Naive thymus-derived CD4-positive, alpha-beta T cell (primary cell): ENCODE measurements at places on chromosomes 7 and 10.

DNA sequence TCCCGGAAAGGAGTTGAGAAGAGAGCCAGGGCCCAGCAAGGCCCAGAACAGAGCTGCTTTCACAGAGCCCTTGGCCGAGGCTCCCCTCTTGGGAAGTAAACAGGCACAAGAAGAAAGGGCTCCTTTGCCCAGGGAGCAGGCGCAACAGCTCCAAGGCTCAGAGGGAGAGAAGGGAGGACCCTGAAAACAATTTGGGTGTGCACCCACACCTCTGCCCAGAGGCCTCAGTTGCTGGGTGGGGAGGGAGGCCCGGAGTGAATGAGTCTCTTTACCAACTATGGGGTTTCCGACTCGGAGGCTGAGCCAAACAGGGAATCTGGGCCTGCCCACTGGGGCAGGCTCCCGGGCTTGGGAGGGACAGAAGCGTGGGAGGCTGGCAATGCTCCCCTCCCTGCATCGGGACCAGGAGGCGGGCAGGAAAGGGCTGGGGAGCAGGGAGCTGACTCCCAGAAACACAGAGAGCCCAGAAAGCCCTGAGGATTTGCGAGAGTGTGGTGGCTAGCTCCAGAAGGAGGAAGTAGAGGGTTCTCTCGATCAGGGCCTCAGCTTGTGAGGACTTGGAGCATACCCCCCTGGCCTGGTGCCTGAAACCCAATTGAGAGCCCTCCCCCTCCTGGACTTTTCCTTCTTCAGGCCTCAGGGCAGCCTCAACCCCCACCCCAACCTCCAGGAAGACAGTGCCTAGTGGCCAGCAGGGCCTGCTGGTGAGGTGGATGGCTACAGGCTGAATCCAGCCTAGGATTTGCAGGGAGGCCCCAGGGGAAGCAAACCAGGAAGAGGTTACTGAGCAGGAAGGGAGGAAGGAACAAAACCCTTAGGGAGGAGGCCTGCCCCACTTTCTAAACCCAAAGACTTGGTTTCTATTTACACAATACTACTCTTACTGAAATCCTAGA, 6.2 kb downstream of the C10orf105 start:
- DNase-seq: no peak

GRCh38 chr7:148084138-148084537, 506.4 kb upstream of the C7orf33 start:
- no peak for DNase-seq

DNA sequence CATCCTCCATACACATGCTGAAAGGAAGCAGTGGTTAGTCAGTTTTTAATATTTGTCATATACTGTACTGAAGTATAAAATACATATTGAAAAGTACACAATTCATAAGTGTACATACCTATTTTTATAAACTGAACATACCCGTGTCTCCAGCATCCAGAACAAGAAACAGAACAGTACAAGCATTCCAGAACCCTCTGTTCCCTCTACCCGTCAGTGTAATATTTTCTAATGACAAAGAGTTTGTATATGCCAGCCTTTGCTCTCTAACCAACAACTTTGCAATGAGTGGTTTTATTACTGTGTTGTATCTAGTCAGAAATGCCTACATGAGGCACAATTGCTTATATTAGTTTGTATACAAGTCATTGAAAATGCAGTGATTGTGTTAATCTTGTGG, 18.7 kb upstream of the RAB18 start:
- no peak for DNase-seq

GRCh38 chr7:120873401-120873800, 15.5 kb upstream of the TSPAN12 start:
- no peak for DNase-seq

DNA sequence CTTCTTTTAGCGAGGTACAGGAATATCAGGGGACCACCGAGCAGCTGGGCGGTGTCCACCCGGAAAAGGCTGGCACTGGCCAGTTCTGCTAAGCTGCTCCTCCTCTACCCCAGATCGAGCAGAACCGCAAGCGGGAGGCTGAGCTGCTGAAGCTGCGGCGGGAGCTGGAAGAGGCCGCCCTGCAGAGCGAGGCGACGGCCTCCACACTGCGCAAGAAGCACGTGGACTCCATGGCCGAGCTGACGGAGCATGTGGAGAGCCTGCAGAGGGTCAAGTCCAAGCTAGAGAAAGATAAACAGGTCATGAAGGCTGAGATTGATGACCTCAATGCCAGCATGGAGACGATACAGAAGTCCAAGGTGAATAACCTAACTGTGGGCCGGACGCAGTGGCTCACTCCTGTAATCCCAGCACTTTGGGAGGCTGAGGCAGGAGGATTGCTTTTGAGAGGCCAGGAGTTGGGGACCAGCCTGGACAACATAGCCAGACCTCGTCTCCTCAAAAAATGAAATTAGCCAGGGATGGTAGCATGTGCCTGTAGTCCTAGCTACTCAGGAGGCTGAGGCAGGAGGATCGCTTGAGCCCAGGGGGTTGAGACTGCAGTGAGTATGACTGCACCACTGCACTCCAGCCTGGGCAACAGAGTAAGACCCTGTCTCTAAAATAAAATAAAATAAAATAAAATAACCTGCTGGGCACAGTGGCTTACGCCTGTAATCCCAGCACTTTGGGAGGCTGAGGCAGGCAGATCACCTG, 15.3 kb downstream of the MYH16 start:
- DNase-seq: no peak

DNA sequence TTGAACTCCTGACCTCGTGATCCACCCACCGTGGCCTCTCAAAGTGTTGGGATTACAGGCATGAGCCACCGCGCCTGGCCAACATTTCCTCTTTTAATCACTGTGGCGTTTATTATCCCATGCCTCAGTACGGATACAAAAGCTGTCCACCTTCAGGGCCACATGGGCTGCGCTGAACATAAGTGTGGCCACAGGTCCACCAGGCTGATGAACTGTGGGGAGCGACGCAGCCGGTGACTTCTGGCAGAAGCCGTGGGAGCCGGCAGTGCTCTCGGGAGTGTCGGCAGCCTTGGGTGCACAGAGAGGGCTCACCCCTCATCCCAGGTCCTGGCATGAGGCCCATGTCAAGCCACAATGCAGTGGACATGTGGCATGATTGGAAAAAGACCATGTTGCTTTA, 223.6 kb downstream of the TNS3 start:
- DNase-seq: no peak

DNA sequence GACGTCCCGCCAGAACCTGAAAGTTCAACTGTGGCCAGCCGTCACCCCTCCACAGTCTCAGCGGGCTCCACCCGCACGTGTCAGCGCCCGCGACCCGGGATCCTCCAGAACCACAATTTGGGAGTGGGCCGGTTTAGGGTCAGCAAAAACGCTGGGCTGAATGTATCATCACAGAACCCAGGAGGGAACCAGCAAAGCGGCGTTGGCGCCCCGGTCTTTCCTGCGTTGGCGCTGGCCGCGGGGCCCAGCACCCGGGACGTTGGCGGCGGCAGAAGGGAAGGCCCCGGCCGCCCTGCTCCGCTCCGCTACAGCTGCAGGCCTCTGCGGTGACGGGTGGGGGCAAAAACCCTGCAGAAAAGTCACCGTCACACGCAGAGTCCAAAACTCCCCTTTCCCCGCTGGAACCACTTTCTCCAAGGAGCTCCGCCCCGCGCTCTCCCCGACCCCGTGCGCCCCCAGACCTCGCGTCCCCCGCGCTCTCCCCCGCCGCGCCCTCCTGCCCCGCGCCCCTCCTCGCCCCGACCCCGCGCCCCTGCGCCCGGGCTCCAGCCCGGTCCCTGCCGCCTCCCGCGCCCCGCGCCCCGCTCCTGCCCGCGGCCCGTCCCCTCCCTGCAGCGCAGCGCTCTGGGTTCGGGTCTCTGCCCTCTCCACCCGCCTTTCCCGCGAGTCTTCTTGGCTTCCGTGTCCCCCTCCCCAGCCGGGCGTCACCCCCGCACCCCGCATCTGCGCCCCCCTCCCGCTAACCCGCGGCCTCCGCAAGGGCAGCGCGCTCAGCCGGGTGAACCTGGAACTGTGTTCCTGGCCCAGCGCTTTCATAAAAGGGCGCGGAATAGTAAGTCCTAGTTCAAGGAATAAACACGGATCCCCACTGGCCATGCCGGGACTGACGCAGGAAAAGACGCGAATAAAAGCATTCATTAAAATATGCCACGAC, 24.0 kb upstream of the RNF32 start:
- no peak for DNase-seq

GRCh38 chr7:20417260-20417659, 86.6 kb downstream of the ITGB8 start:
- no peak for DNase-seq

DNA sequence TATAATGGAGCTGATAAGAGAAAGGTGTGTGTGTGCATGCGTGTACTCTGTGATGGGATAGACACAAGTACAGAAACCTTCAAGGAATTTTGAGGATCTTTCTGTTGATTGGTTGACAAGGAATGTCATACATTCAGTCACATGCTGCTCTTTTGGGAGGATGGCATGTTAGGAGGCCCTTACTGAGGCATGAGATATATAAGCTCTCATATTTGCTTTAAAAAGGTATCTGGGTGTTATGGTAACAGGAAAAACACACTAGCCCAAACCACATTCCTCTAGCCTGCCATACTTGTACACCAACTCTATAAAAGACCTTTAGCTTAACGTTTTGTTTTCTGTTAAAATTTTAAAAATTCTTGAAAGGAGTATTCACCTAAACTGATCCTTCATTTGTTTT, 72.5 kb upstream of the EGFR start:
- no peak for DNase-seq

DNA sequence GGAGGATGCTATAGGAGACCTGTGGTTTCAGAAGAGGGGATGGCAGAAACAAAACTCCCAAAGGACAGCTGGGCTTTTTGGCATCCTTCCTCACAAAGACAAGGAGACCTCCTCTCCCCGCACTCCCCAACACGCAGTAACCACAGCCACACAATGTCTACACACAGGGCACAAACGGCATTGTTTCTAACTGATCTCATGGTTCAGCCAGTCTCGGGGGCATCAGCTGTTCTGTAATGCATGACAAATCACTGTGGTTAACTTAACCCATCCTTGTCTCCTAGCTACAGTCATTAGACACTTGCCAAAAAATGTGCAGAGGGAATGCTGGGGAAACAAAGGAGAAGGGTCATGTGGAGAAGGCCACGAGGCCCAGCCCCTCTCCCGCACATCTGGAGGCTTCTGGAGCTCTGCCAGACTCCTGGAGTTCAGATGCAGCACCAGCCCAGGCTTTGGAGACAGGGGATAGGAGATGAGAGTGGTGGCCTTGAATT, 7.6 kb upstream of the ADAMTS14 start:
- DNase-seq: no peak

GRCh38 chr10:122190176-122190943, 80.7 kb upstream of the BTBD16 start:
- DNase-seq: no peak

GRCh38 chr10:42781893-42782445, 626 bp upstream of the BMS1 start:
- DNase-seq: no peak

DNA sequence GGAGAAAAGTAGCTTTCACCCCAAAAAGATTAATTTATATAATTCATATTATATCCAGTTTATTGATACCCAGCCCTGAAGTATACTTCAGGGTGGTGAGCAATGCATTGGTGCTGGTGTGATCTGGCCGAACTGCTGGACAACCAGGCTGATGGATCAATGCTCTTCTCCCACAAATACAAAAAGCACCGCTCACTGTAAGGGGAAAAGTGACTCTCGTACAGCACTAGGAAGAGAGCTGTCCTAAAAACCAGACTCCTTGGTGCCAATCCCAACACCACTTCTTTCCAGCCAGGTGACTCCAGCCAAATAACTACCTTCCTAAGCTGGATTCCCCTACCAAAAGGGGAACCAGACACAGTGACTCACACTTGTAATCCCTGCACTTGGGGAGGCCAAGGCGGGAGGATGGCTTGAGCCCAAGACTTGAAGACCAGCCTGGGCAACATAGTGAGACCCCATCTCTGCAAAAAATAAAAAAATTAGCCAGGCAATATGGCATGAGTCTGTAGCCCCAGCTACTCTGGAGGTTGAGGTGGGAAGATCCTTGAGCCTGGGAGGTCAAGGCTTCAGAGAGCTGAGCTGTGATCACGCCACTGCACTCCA, 13.1 kb upstream of the TNPO3 start:
- DNase-seq: no peak

DNA sequence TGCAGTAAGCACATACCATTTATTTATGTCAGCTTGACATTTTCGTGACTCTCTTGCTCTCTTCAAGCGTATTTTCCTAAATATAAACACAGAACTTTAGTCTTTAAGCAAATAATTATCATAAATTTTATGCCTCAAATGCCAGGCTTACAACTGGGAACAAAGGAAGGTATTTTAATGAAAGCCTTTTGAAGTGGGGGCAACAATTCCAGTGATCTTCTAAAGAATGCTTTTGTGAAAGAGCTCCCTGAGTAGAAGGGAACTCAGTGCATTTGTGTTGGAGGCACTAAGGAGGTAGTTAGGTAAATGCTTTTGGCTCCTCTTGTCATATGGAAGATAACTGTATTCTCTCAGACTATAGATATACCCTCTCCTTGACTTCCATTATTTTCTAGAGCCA, 104.9 kb downstream of the VPS50 start:
- no peak for DNase-seq

DNA sequence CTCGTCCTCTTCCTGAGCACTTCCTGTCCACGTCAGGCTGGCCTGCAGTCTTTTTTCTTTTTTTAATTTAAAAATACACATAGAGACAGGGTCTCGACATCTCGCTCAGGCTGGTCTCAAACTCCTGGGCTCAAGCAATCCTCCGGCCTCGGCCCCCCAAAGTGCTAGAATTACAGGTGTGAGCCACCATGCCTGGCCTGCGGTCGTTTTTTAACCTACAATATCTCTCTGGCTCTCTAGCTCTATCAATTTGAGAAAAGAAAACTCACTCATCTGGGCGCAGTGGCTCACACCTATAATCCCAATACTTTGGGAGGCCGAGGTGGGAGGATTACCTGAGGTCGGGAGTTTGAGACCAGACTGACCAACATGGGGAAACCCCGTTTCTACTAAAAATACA, 4.0 kb upstream of the OAT start:
- DNase-seq: no peak

DNA sequence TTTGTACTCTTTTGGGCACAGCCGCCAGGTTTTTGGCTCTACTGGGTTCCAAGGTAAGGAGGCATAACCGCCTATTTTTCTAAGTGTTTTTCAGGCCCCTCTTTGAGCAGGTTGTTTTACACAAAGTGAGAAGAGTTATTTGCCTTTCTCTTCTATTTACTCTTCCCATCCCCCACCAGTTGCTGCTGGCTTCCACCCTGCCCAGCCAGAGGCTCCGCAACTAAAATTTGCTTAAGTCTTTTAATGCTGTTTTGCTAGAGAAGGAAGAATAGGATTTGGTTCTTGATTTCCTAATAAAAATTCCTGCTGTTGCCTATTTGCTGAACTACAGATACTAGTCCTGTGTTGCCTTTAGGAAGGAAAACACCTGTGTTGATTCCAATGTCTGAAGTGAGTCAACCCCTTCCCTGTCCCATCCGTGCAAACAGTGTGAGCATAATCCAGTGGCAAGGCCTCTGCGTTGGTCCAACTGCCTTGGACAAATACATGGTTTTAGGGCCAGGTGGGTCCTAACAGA, 1.9 kb downstream of the PLA2G12B start:
- DNase-seq: no peak

DNA sequence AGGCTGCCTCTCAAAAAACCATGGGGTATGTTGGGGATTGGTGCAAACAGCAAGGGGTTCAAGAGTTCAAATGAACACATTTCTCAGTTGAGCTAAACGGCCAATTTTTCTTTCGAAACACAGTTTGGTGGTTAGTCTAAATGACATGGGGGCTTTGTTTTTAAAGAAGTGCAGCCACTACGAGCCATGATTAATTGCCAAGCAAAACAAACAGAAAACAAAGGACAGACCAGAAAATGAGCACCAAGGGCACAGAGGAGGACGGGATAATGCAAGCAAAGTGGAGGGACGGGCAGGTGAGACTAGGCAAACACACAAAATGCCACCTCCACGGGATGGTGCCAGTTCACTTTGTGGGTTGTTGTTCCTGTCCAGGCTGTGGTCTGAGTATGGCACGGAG, 64.5 kb upstream of the PDLIM1 start:
- no peak for DNase-seq
